ENCODE measurements at places on chromosomes 16 and 17. TPM values are rescaled to one million over a fixed set of nuclear protein-coding genes. Genes with fewer than 3 reads are reported as not detected.

Gene SLFN14
- polyA plus RNA-seq = not detected

Gene TSPAN10
- 0.39 TPM for polyA plus RNA-seq

Gene ZNF423
- 5.4 TPM for polyA plus RNA-seq

Gene ARHGDIG
- polyA plus RNA-seq = 0.28 TPM

Gene CACNG4
- polyA plus RNA-seq = not detected

DNA sequence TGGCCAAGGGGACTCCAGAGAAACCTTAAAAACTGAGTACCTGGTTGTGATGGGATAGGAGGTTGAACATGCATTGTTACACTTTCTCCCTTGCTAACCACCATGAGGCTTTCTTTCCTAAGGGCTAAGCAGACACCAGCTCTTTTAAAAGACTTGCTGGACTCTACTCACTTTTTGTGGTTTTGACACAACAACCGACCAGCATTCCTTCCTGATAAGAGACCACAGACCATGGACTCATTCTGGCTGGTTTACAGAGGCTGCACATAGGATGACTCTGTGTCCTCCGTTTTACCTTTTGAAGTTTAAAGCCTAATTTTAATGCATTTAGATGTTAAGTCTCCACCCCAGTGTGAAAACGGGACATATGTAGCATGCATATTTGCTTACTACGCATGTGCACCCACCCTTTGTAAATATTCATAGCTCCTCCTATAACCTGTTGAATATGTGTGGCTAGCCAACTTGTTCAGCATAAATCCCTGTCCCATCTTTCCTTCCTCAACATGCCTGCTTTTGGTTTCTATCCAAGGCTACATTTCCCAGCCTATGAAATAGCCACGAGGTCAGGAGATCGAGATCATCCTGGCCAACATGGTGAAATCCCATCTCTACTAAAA is 475.9 kb downstream of the GRIN2A start:
- DNase-seq = no peak

DNA sequence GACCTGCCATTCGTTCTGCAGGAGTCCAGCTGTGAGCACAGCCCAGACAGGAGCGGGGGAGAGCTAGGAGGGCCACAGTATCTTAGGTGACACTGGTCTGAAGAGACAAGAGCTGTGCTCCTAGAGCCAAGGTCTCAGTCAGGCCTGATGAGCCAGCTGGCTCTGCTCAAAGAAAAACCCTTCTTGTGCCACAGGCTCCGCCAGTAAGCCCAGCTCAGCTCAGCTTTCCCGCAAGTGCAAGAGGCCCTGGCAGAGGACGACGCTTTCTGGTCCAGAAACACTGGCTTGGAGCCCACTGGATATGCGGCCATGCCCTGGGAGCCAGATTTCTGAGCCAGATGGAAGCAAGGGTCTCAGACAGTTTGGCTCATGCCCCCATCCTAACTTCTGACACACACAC is 23.9 kb downstream of the PEMT start:
- peak; percentile 79 for DNase-seq

GRCh38 chr16:63813862-63814261 is 1308.0 kb downstream of the CDH11 start:
- no peak for DNase-seq

DNA sequence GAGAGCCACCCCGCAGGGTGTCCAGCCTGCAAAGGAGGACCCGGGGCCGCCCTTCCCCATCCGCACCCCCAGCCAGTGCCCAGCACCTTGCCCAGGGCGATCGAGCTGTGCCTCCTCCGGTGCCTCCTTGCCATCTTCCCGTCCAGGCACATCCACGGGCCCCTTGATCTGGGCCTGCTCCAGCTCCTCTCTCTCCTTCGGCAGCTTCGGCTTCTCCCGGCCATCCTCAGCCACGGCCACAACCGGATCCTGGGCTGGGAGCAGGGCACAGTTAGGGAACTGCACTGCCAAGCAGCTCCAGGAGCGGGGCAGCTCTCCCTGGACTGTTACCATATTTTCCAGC is 13.8 kb downstream of the NDUFAF8 start:
- DNase-seq = no peak

- DNase-seq = no peak
Observed at GRCh38 chr16:49608779-49609178, 235.2 kb downstream of the C16orf78 start.

GRCh38 chr16:81823111-81823510 is 44.0 kb downstream of the PLCG2 start:
- no peak for DNase-seq

DNA sequence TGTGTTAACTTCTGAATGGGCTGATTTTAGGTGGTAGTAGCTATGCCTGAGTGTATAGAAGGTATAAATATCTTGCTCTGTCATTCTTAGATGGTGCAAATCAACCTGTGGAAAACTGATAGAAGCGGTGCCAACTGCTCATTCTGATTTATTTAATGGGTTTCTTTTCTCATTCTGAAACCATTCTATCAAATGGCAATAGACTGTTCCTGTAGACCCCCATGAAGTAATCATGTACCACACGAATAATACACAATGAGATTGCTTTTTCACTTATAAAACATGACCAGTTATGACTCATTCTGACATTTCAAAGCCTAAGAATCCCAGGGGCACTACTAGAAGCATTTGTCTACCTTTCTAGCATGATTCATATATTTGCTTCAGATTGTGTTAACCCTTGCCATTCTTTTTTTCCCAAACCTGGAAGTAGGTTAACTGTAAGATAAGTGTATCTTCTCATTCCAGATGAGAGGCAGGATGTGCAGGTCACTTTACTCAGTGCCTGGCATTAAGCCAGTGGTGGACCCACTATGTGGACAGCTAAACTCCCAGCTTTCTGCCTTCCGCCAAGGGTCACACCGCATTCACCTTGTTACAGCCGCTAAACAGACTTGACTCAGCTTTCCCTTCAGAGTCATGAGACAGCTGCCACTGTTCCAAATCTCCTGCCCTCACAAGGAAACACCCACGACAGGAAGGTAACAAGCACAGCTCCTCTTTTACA is 16.4 kb upstream of the SLC16A11 start:
- DNase-seq = no peak

GRCh38 chr16:68389006-68389405 is 59.3 kb downstream of the SMPD3 start:
- no peak for DNase-seq

DNA sequence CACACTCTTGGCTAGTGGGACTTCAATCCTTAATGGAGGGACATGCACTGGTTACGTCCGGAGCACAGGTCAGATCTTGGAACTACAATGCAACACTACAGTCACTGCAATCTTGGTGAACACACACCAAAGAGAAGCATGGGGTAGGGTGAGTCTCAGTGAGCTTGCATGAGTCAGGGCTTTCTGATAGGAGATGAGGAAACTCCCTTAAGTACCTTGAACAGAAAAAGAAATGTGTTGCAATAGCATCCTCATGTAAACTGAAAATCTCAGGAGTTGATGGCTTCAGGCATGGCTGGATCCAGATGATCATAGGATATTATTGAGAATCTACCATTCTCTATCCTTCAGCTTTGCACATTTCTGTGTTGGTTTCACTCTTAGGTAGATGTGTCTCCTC is 54.1 kb downstream of the CES1 start:
- DNase-seq = no peak

GRCh38 chr16:15950869-15951268 is 1.5 kb downstream of the ABCC1 start:
- DNase-seq = no peak

GRCh38 chr16:60142619-60143347 is 1408.7 kb upstream of the GOT2 start:
- no peak for DNase-seq

- DNase-seq = no peak
Observed at GRCh38 chr17:63701868-63702720, 2.2 kb upstream of the LIMD2 start.

- no peak for DNase-seq
Observed at GRCh38 chr17:10046786-10047785, 142.0 kb upstream of the RCVRN start.

- DNase-seq = peak; percentile 81
Observed at GRCh38 chr17:80791758-80792284, 199.8 kb upstream of the CHMP6 start.
